GDM1 (cell line): ENCODE measurements at places on chromosomes 3 and 15.

DNA sequence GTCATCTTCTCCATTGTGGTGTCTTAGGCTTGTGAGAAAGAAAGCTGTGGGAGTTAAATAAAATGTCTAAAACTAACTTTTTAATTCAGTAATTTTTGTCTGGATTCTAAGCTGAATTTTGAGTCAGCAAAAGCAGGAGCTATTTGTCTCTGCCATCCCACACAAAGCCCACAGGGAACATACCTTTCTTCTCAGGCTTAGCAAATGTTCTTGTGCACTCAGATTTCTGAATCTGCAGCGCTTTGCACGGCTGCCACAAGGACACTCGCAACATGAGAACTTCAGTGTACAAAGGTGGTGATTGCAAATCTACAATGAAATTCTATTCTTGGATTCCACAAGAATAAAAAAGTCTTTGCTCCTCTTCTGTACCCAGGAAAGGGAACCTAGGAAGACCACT lies 88.2 kb upstream of the RNF7 start:
- DNase-seq: no peak

DNA sequence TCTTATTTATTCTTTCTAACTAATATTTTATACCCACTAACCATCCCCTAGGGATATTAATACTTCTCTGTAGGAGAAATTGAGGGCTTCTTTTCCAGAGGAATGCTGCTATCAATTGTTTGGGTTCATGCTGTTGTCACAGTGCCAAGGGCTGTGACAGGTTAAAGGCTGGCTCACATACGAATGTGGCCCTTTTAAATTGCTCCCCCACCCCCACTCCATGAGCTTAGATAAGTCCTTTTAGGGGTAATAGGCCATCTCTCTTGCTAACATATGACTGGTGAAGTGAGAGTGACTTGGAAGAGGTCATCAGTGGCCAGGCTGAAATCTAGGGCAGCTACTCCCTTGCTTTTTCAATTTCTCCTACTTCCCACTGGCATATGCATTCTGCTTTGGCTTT lies 121.9 kb upstream of the DPH6 start:
- DNase-seq: no peak

DNA sequence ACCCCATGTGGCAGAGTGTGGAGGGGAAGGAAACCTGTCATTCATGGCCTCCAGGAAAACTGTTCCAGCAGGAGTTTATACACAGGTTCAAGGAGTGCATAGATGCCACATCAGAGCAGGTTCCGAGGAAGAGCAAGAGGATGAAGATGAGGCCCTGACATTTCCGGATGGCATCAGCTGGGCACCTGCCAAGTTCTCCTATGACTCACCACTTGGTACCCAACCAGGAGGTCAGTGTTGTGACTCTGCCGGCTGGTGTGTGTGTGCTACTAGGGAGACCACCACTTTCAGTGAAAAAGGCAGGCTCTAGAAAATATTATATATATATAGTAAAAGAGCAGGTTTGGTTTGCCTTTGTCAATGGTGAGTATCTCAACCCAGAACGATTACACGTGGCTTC lies 69.3 kb downstream of the NTRK3 start:
- no peak for DNase-seq

DNA sequence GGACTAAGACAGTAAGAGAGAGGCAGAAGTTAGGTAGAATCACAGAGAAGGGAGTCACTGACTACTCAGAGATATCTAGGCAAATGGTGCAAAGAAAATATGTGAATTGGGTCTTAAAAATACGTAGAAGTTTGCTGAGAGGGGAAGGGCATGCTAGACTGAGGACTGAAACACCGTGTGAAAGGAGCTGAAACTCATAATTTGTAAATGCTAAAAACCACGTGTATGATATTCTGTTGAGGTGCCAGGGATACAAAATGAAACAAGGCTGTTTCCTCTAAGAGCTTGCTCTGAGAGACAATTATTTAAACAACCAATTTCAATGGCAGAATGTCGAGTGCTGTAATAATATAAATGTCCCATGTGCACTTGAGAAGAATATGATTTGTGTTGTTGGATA lies 47.2 kb downstream of the NCK1 start:
- no peak for DNase-seq

GRCh38 chr3:156264771-156265170 lies 144.4 kb downstream of the KCNAB1 start:
- no peak for DNase-seq
